Psoas muscle (tissue), 8 donors: ENCODE measurements at places on chromosomes 4 and X. TPM values are rescaled to one million over a fixed set of nuclear protein-coding genes. Genes with fewer than 3 reads are reported as not detected.

ERCC6L gene
- not detected for total RNA-seq

DRP2 gene
- 0.06 TPM for total RNA-seq

CFI gene
- 3.5 TPM for total RNA-seq

LGI2 gene
- total RNA-seq = 1.0 TPM

CLTRN gene
- total RNA-seq = not detected

GRPR gene
- 0.60 TPM for total RNA-seq

UGT2B7 gene
- total RNA-seq = not detected

ARHGEF38 gene
- not detected for total RNA-seq

CT47A7 gene
- total RNA-seq = not detected

PSAPL1 gene
- total RNA-seq = not detected

TGIF2LX gene
- total RNA-seq = not detected
